Stimulated activated CD4-positive, alpha-beta T cell treated with anti-CD3 and anti-CD28 coated beads, Interleukin-15, amount 100 ng/mL, for 24 hours (primary cell): ENCODE measurements at places on chromosomes 5 and 9.

GRCh38 chr5:150350524-150351344, 6.8 kb upstream of the TCOF1 start:
- peak; percentile 65 for DNase-seq

DNA sequence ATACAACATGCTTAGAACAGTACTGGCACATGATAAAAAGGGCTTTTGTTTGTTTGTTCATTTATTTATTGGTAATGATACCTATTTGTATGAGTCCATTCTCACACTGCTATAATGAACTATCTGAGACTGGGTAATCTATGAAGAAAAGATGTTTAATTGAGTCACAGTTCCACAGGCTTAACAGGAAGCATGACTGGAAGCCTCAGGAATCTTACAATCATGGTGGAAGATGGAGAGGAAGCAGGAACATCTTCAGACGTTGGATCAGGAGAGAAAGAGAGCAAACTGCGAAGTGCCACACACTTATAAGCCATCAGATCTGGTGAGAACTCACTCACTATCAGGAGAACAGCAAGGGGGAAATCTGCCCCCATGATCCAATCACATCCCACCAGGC, 847.7 kb downstream of the CDH18 start:
- DNase-seq: no peak

DNA sequence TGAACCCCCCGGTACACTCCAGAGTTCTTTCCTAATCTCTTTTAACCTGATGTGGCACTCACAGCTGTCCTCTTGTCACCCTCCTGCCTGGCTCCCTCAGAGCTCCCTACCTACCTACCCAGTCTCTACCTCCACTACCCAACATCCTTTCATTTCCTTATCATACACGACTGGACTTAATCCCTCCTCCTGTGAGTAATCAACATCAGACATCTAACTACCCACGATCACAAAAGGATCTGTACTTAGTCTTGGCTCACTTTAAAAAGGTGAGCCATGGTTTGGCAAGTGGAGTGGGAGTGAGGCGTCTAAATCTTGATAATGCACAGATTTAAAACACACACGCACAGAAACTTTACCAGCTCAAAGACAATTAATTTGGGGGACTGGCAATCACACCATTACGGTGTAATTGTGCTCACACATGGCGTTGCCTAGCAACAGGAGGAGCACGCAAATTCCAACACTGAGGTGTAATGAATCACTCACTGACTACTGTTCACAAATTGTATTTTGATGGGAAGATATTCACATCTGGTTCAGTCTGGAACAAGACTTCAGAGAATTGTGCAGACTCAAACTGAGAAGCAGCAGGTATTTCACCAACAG, 235.9 kb downstream of the EPB41L4A start:
- no peak for DNase-seq

DNA sequence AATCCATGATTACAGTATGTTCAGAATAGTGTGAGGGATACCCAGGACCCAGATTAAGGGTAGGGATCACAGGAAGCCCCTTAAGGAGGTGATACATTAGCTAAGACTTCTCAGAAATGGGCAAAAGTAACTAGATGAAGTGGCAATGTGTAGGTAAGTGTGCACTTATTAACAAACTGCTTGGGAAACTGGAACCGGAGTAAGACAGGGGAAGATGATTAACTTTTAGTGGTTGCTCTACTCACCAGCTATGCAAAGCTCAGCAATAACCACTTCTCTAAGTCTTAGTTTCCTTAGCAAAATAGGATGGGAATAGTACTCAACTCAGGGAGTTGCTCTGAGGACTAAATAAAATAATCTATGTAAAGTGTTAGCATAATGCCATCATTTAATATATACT, 182.2 kb downstream of the MCTP1 start:
- DNase-seq: no peak

- peak; percentile 91 for DNase-seq
Measured at GRCh38 chr5:134526483-134527155, 1.1 kb downstream of the JADE2 start.
